Fibroblast of skin of right quadriceps (primary cell): ENCODE measurements at places on chromosomes 4 and X.

- no peak for DNase-seq
Measured at GRCh38 chr4:189533603-189534002, 407.1 kb upstream of the FRG1 start.

- DNase-seq, result no peak
Measured at GRCh38 chr4:70437197-70437596, 34.8 kb upstream of the MUC7 start.

DNA sequence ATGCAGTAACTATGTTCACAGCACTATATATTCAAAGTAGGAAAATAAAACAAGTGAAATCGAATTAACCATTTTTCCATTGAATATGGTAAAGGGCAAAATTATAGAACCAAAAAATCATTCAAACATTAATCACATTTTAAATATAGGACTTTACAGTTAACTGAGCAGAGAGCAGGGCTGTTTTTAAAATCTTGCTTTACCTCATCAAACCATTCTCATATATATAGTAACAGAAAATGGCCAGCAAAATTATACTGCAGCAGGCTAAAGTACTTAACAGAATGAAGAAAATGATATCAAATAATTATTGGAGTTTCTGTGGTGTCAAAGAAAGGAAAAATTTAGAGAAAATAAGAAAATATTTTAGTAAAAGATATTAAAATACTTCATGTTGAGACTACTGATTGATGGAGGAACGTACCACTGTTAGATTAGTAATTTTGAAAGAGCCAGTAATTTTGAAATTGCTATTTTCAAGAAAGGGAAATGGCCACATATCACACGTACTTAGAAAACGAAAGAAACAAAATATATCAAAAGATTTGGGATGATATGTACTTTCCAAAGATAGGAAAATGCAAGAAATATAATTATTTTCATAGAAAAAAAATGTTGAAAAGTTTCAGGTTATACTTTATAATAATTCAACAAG is 813.7 kb downstream of the DMD start:
- DNase-seq, result no peak

- DNase-seq, result no peak
Measured at GRCh38 chrX:7120878-7121219, 26.7 kb upstream of the STS start.

GRCh38 chr4:177246641-177247584 is 62.8 kb upstream of the NEIL3 start:
- peak; percentile 49 for DNase-seq

DNA sequence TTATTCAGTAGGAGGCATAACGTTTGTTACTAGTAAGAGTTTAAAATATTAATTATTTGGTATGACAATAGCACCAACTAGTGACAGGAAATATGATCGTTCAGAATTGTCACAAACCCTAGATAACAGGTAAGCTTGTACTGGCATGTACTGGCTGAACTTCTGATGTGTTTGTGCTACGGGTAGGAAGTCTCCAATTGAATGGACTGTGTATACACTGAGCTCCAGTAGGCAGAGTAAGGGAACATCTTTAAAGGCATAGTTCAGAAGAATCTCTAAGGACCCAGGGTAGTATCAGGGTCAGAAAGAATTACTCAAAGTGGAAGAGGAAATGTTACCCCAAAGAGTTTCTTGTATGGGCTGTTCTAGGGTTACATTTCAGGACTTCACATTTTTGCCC is 230.4 kb downstream of the EDA2R start:
- no peak for DNase-seq

DNA sequence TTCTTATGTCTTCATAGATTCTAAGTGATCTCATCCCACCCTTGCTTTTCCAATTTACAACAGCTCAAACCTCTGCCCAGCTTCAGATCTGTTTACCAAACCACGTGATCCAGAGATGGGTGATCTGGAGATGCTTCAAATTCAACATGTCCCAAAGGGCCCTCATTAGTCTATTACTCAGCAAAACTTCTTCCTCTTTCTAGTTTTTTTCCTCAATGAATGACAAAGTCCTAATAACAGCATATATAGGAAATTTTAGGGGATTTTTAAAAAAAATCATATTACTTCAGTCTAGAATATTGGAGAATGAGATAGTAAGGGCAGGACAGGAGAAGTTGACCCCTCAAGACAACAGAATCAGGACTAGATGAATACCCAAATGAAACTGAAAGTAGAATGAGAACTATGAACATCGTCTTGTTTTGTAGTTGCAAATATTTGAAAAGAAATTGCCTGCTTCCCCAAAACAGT is 127.1 kb downstream of the CFAP299 start:
- peak; percentile 16 for DNase-seq

- no peak for DNase-seq
Measured at GRCh38 chr4:162498168-162498567, 334.4 kb upstream of the FSTL5 start.

- no peak for DNase-seq
Measured at GRCh38 chr4:44848466-44848865, 122.1 kb upstream of the GNPDA2 start.

- no peak for DNase-seq
Measured at GRCh38 chr4:182883351-182883750, 33.8 kb downstream of the DCTD start.

GRCh38 chr4:48068182-48068581 is 51.6 kb downstream of the NIPAL1 start:
- no peak for DNase-seq

DNA sequence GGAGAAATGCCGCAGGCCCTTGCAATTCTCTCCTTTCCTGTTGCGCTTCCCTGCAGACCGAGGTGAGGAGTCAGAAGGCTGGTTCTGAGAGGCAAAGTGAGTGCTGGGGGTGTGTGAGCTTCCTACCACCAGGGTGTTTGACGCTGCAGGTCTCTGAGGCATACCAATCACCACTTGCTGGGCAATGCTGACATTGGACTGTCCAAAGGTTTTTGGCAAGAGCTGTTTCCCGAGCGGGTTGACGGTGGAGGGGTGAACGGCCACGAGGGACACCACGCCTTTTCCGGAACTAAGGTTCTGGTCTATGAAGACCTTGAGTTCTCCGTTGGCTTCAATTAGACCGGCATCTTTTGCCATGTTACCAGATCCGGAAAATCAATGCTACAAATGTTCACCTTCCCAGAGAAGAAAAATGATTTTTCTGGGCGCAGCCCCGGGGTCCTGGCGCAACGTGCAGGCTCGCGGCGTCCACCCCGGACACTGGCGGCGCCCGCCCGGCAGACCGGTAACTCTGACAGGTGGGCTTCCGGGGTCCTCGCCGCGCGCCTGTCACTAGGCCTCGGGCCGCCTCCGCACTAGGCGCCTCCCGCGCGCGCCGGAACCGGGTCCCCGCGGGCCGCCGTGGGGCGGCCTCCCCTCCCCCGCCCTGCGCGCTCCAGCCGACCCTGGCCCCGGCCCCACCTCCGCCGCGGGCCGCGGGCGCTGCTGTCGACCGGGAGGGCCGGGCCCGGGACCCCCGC is 44.9 kb upstream of the FAM47C start:
- DNase-seq, result no peak

- peak; percentile 64 for DNase-seq
Measured at GRCh38 chr4:169079942-169080827, 70.1 kb upstream of the CBR4 start.

- no peak for DNase-seq
Measured at GRCh38 chr4:176774852-176775251, 17.9 kb downstream of the VEGFC start.

GRCh38 chr4:185716577-185717376 is 95.2 kb downstream of the SORBS2 start:
- DNase-seq, result no peak

GRCh38 chrX:21991504-21991903 is 40.6 kb upstream of the PHEX start:
- no peak for DNase-seq

- DNase-seq, result no peak
Measured at GRCh38 chr4:10371869-10372471, 85.3 kb downstream of the ZNF518B start.

- no peak for DNase-seq
Measured at GRCh38 chr4:65971686-65972085, 301.4 kb upstream of the EPHA5 start.

DNA sequence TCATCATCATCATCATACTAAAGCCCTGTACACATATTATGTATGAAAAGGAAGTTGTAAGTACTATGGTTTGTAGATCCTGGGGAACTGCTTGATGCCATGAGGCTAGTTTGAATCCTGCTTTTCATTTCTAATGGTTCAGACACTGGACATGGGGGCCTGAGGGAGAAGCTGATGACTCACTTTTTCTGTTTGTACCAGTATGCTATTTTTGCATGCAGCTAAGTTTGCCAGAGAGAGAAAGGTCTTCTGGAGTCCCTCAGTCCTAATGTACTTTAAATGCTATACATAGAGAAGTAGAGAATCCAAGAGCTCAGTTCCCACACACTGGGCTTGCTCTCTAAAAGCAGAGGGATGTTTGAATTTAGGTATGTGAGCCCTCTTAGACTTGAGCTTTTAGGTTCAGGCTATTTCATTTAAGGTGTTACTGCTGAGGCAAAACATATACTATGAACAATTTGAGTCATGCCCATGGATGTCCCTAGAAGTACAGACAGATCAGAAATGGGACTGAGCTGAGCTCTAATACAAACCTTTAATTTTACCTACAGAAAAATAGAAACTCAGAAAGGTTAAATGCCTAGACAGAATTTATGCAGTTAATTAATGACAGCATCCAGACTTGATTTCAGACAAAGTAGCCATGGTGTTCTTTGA is 17.6 kb upstream of the HS3ST1 start:
- DNase-seq, result no peak

DNA sequence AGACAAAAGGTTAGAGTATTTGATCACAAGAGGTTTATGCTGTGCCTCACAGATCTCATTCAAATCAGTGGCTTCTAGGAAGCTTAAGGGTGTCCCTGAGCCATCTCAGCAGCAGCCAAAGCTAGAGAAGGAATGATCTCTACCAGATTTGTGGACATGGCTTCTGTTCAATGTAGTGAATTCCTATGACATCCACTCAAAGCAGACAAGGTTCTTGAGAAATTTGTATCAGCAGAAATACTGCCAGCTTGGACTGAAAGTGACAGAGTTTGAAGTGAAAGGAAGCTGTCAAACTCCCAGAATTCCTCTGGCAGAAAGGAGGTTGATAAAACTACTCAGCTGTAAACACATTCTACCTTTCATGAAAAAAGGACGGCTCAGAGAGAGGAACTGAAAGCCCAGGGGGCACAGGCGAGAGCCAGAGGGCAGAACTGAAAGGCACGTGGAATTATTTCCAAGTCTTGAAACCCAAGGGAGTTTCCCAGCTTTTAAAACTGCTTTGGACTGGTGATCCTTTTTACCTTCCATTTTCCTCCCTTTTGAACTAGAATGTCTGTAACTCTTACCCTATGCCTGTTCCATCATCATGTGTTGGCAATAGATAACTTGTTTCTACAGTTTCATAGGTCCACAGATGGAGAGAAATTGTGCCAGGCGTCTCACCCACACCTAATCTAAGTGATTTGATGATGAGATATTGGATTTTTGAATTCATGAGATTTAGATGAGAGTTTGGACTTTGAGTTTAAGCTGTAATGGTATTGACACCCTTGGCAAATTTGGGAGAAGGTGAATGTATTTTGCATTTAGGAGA is 14.5 kb upstream of the MED14 start:
- DNase-seq, result no peak

DNA sequence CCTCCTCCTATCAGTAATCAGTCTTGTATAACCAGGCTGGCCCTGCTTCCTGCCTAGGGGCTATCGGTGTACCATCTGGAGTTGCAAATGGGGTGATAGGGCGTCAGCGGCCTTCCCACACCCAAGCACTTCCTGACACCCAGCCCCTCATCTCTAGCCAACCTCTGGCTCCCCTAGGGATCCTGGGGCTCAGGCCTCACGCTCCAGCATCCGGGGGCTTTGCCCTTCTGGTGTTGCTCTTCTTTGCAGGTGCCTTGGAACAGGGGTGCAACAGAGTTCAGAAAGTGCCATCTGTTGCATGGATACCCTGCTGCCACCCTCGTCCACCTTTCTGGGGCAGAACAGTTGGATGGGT is 4.1 kb downstream of the IL9R start:
- DNase-seq, result no peak

GRCh38 chr4:170666909-170667308 is 577.2 kb upstream of the AADAT start:
- DNase-seq, result no peak

DNA sequence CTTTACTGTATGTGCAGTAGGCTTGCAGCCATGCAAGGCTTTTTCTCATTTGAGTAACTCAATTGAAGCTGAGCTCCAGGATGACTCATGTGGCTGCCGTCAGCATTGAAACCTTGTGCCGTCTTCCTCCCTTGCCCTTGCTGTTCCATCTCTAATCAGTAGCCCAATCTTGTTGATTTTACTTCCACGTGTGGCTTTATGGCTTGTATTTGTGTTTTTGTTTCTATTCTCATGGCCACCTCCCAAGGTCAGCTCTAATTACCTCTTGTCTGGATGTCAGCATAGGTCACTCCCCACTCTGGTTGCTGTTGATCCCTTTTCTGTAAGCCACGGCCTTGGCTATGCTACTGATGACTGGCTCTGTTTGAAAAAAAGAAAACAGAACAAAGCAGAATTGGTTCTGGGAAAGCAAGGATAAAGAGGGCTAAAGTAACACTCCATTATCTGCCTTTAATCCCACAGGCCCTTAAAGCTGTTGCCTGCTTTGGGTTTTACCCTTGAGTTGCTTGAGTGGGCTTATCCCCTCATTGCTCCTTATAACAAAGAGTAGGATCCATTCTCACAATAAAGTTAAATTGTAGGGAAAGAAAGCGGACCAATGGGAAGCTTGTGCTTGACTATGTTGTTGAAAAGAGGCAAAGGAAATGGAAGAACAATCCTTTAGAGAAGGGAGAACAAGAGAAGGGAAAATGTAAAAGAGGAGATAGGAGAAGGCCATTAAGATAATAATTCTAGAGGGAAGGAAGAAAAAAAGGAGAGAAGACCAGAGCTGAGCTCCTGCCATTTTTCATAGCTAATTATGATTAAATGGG is 173.9 kb upstream of the PGRMC2 start:
- DNase-seq, result peak; percentile 85

DNA sequence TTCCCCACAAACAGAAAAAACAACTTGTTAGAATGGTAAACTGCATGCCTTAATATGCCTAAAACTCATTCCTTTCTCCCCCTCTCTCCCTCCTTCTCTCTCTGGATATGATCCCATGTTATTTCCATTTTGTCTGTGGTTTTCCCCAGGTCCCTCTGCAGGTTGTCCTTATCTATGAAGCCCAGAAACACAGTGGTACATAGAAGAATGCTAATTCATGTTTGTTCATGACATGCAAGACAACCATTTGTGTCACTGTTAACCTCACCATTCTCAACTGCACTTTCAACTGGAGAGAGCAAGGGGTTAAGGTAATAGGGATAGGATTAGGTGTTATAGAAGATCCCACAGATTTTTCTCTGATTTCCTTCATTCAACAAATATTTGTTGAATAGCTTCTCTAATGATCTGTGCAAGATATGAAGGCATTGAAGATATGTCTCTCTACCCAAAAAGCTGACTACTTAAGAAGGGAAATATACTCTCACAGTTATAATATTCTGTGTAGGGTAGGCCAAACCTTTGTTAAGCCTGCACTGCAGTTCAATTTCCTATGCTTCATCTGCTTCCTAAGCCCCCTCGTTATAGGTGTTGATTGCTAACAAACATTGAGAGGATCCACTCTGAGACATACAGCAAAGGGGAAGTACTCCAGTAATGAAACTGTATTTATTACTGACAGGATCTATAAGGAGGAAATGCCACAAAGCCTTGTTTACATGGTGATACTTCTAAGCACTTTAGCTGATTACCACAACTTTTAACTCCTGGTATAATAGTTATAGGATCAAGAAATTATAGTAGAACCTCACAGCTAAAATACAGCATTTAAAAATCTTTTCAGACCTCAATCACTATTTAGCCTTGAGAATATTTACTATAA is 96.1 kb downstream of the FRYL start:
- no peak for DNase-seq
